Mesenteric fat pad (tissue), 1 donor: ENCODE measurements at places on chromosomes 3 and 15. TPM values are rescaled to one million over a fixed set of nuclear protein-coding genes. Genes with fewer than 3 reads are reported as not detected.

- no peak for DNase-seq
Measured at GRCh38 chr3:54897028-54897711, 30.7 kb downstream of the LRTM1 start.

The GPR149 gene
- not detected for total RNA-seq

The PRR20G gene
- total RNA-seq: not detected

- no peak for DNase-seq
Measured at GRCh38 chr3:28151608-28152228, 89.7 kb upstream of the CMC1 start.

The TEX55 gene
- not detected for total RNA-seq

DNA sequence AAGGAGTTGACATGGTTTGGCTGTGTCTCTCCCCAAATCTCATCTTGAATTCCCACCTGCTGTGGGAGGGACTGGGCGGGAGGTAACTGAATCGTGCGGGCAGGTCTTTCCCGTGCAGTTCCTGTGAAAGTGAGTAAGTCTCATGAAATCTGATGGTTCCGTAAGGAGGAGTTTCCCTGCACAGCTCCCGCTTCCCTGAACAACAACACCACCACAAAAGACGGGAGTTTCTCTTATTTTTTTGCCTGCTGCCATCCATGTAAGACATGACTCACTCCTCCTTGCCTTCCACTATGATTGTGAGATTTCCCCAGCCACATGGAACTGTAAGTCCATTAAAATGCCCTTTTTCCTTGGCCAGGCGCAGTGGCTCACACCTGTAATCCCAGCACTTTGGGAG lies 22.7 kb downstream of the XXYLT1 start:
- DNase-seq: peak; percentile 37

The PRSS50 gene
- not detected for total RNA-seq

The P2RY14 gene
- total RNA-seq: 1.4 TPM

The AGBL1 gene
- not detected for total RNA-seq

GRCh38 chr3:24550588-24550987 lies 55.9 kb upstream of the THRB start:
- no peak for DNase-seq

GRCh38 chr3:132394320-132394719 lies 23.0 kb upstream of the DNAJC13 start:
- no peak for DNase-seq

The TTLL13 gene
- not detected for total RNA-seq

DNA sequence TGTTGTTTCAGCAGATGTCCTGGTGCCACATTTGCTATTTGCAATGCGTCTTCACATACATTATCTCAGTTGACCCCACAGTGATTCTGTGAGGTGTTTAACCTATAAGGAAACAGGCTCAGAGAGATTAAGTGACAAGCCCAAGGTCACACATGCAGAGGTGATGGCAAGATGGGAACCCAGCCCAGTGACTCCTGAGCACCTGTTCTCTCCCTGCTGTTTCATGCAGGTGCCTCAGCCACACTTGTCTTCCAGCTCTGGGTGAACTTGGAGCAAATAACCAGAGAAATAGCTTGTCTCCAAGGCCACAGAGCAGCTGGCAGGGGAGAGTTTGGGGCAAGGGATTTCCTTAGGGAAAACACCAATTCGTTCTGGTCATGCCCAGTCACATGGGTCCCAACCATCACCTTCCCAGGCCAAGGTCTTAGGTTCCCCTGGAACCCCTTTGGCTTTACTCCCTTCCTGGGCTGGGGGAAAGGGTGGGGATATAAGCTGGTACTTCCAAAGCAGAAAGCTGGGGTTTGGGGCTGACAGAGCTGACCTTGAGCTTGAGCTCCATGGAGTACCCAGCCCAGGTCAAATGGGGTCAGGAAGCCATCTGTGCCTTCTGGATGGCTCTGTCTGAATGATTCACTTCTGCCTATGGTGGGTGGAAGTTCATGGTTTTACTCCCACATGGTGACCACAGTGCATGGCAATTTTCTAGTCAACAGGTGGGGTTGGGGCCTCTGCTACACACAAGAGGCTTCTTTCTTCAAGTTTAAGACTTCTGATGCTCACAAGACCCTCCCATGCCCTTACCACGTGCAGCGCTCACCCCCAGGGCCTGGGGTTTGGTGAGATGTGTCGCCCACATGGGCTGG lies 22.4 kb downstream of the LIPC start:
- DNase-seq: no peak

DNA sequence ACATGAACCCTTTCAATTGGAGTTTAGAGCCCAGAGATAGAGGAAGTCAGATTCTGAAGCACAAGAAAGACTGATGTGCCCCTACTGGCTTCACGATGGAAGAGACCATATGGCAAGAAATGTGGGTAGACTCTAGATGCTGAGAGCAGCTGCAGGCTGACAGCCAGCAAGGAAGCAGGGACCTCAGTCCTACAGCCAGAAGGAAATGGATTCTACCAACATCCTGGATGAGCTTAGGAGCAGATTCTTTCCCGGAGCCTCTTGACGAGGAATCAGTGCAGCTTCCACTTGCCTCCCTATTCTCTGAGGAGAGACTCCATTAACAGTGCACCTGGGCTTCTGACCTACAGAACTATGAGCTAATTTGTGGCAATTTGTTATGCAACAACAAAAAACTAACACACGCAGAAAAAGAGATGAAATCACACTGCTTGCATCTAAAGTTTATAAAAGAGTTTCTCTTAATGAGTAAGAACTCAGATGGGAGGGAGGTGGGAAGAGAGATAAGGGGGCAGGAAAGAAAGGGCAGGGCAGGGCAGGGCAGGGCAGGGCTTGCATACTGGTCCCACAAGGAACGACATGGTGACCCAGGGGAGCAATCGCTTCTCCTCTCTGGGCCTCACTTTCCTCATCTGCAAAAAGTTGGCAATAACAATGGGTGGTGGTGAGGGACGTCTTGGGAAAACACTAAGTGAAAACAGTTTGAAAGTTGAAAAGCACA lies 440.9 kb downstream of the FOXP1 start:
- DNase-seq: no peak

DNA sequence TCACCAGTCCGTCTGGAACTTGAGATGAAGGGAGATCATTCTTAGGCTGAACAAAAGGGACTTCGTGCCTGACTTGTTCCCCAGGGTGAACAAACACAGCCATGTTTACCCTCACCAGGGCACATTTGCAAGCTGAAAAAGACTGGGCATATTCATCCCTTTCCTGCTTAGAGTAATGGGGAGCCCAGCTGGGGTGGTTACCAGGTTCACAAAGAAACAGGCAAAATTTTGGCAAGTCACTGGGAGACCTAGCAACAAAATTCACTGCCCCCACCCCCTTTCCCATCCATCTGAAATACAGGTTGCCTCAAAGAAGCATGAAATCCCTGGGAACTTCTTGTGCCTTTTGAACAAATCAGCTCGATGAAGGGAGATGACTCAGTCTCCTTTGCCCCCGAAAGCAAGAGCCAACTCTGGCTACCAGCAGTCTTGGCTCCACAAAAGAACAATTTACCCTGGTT lies 775.0 kb downstream of the SQOR start:
- no peak for DNase-seq

DNA sequence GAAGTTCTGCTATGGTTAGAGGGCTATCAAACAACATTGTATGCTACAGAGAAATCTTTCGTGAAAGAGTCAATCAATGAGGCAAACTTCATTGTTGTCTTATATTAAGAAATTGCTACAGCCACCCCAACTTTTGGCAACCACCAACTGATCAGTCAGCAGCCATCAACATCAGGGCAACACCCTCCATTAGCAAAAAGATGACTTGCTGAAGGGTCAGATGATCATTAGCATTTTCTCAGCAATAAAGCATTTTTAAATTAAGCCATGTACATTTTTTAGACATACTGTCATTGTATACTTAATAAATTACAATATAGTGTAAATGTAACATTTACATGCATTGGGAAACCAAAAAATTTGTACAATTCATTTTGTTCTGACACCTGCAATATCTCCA lies 53.1 kb downstream of the LYZL4 start:
- DNase-seq: no peak

GRCh38 chr3:127748754-127749327 lies 73.5 kb downstream of the MGLL start:
- DNase-seq: peak; percentile 85

DNA sequence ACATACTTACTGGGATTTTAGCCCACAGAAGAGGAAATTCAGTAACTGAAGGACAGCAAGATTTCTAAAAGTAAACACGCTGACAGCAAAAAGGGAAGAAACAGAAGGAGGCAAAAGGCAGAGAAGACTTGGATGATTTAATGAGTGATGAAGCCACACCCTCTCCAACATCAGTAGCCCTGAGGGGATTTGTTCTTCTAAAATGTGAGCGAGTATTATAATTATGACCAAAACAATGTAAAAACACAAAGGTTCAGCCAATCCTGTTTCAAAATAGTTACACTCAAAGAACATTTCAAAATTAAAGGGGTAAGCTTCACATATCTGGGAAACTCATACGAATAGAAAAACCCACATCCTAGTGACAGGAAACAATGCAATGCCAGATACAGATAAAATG lies 25.0 kb downstream of the MCCC1 start:
- DNase-seq: no peak

DNA sequence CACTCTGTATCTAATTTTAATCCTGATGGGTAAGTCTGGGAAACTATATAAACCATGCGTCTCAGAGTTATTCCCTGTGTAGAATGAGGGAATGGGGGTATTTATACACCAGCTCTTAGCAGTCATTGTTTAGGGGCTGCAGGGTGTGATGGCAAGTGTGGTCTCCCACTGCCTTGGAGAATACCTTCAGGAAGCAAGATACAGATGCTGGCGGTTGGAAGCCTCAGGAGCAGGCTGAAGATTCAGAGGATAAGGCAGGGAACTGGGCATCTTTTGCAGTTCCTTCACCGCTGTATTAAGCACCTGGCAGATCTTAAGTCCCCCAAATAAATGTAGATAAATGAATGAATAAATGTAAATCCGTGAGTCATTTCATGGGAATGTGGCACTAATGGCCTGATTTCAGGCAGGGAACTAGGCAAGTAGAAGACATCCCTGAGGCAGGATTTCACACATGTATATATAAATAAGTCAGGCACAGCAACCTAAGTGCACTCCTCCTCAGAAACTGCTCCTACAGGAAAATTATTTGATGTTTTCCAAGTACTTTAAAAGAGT lies 209.2 kb upstream of the GADL1 start:
- no peak for DNase-seq

DNA sequence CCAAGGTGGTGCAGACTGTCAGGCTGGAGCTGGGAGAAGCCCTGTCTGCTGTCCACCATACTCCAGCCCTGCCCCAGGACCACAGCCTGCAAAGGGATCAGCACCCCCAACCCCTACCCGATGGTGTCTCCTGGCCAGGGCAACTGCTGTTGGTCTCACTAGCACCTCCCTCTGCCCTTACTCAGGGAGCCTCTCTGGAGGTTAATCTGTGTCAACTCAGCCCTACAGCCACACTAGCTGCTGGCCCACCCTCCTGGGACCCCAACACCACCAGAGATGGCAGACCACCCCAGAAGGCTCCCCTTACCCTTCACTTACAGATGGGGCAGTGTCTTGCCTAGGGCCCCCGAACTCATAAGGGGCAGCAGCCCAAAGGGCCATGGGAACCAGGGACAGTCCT lies 65.2 kb downstream of the TLE3 start:
- no peak for DNase-seq

DNA sequence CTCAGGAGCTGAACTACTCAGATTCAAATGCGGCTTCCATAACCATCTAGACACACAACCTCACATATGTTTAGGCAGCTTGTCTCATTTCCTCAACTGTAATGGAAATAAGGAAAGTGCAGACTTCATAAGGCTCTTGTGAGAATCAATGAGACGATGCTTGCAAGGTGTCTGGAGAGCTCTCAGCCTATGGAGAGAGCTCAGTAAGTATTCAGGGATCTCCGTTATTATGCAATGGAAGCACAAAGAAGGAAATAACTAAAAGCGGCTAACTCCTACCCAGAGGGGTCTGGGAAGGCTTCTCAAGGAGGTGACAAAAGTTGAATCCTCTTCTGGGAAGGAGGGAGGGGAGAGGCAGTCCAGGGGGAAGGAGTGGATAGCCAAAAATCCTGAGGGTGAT lies 50.1 kb upstream of the LIPC start:
- DNase-seq: no peak

GRCh38 chr3:193301433-193301832 lies 60.4 kb downstream of the PLAAT1 start:
- no peak for DNase-seq

DNA sequence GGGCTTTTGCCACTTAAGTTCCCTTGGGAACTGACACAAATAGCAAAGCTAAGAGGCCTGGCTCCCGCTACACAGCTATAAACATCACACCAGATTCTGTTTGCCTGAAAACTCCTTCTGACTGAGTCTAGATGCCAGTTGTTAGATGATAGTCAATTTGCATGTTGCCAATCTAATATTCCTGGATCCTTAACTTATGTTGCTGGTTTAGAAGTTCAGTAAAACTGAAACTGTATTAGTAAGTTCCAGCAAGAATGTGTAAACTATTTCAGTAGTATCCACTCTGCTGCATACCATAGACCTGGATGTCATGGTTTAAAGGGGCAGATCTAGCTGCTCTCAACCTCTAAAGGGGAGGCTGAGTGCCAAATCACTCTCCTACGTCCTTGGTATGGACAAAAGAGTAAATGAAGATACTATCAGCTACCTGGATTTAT lies 27.1 kb upstream of the LACTB start:
- no peak for DNase-seq

The EFHB gene
- total RNA-seq: 1.3 TPM

The KCNMB2 gene
- not detected for total RNA-seq

The WNT5A gene
- 1.7 TPM for total RNA-seq

The CRYGS gene
- total RNA-seq: 3.1 TPM

GRCh38 chr3:67719333-67719732 lies 64.9 kb upstream of the SUCLG2 start:
- DNase-seq: no peak

The BMF gene
- total RNA-seq: 4.0 TPM

DNA sequence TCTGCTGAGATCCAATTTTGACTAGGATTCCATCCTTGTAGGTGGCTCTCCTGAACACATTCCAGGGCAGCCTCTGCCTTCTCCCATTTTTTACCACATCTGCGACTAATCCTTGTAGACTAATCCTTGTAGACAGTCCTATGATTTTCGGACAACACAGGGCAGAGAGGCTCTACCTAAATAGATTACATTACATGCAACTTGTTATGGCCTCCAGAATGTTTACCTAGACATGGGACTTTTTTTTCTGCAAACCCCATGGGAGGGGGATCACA lies 239.3 kb upstream of the WNT5A start:
- no peak for DNase-seq

DNA sequence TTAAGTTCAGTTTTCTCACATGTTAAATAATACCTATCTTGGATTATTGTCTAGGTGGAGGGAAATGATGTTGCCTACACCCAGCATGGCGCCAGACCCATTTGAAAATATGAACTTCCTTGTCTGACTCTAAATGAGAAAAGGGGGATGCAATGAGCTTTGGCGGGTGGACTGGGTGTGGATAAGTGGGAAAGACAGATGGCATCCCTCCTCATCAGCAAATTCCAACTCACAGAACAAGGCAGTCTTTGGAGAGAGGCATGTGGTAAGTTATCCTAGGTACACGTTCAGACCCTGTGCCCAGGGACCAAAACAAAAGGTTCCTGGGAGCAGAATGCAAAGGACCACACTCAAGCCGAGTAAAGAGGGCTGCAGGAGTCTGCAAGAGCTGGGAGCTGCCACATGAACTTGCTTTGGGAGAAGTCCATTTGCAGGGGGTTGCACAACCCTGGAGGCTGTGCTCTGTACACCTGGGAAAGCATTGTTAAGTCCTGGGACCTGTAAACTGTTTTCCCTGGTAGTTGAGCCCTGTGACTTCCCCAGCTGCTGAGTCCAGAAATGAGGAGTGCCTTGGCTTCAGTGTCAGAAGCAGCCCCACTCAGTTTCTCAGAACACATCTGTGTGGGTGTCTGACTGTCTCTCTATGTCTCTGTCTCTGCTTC lies 102.3 kb upstream of the TPM1 start:
- no peak for DNase-seq

GRCh38 chr15:25862071-25862471 lies 1.1 kb downstream of the ATP10A start:
- no peak for DNase-seq

The FBLN2 gene
- total RNA-seq: 269 TPM
